NCI-H1092 (cell line): ENCODE measurements at places on chromosomes 13 and 19.
A peak's percentile ranks its signal among the peaks of the same experiment; 100 is the strongest.

DNA sequence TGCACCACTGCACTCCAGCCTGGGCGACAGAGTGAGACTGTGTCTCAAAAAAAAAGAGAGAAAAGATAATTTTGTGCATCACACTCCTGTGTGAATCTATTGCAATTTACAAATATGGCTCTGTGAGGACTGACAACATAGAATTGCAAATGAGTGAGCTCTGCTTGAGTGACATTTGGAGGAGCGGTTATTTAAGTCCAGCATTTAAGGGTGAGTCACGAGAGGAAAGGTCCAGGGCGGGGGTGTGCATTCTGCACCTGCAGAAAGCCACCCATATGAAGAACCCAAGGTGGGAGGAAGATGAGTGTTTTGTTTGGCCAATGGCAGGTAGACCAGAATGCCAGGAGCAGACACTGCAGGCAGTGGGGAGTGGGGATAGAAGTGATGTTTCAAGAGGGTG lies 58.5 kb downstream of the DGKH start:
- no peak for DNase-seq

DNA sequence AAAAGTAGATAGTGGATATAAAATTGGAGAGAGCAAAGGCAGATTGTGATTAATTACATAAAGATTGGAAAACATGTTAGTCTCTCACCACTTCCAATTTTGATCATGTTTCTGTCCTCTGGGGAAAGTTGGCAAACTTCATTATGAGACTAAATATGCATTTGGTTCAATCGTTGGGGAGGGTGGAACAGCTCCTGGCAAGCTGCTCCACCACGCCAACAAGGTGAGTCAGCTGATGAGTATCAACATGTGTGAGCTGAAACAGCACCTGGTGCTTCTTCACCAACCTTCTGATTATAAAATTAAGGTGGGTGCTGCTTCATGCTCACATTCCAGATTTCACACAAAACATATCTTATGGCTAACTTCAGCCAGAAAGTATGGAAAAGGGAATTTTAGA lies 1784.6 kb downstream of the SLITRK5 start:
- DNase-seq = no peak

- no peak for DNase-seq
Measured at GRCh38 chr13:21338156-21338555, 120.9 kb downstream of the ZDHHC20 start.

- no peak for DNase-seq
Measured at GRCh38 chr13:82675024-82675423, 1207.2 kb downstream of the SLITRK1 start.

- no peak for DNase-seq
Measured at GRCh38 chr13:107124730-107125129, 556.8 kb upstream of the ARGLU1 start.

DNA sequence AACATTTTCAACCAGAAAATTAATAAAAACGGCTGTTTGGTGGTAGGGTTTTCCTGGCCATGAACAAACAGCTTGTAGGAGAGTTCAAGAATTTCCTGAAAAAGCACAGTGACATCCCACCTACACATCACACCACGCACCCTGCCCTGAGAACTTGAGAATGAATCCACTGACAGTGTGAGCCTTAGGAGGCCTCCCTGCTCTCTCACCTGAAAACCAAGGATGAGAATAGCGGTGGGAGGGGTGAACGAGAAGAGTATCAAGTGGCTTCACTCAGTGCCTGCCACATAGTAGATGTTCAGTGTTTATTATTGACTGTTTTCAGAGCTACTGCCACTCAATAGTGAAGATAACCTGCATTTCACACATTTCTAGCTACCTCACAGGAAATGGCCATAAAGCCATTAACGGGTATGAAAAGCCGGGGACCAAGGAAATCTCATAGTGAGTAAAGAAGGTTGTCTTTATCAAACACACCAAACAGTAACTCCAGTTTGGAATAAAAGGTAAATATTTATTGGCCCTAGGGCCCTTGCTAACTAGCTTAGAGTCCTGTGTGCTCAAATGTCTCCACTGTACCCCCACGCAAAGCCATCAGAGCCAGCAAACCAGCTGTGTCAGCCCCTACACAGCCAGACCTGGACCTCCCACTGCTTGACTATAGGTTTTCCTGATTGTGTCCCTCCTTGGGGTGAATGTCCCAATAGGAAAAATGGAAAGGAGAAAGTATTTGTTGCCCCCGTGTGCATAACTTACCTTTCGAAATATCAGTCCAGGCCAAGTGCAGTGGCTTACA lies 40.6 kb downstream of the TPT1 start:
- no peak for DNase-seq

- DNase-seq = no peak
Measured at GRCh38 chr19:40088299-40089047, 2.3 kb downstream of the ZNF780A start.

DNA sequence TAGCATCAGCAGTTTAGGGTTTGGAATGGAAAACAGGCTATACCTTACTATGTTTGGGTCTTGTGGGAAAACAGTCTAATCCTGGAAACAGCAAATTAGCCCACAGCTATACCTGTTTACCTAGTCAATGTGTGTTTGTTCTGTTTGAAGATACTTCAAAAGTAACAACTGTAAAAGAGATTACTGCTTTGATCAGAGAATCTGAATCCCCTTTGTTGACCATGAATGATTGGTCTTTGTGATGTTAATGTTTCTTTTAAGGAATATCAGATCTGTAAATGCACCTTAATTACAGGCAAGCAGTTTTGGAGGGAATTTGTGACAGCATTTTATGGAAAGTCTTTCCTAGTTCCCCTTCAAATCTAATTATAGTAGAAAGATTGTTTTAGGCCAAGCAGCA lies 20.7 kb upstream of the KLF5 start:
- no peak for DNase-seq

- DNase-seq = no peak
Measured at GRCh38 chr19:18441804-18442788, 4.2 kb upstream of the ISYNA1 start.

- no peak for DNase-seq
Measured at GRCh38 chr19:7442423-7442822, 46.4 kb downstream of the PEX11G start.

DNA sequence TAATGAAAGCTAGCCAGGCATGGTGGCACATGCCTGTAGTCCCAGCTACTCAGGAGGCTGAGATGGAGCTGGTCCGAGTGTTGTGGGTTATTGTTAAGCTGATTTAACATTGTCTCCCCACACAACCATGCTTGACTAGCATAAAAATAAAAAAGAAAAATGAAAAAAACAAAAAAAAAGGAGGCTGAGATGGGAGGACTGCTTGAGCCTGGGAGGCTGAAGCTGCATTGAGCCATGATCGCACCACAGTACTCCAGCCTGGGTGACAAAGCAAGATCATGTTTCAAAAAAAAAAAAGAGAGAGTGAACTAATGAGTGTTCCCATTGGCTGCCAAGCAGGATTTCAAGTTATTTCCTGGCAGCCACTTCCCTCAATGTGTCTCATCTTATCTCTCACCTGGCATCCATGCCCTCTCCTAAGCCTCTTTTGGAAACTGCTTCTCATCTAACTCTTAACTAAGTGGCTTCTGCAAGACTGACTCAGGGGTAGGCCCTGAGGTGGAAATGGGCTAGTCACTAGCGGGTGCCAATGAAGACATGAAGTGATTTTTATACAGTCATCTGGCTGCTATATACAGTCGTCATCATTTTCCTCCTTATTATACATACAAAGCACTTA lies 4.9 kb downstream of the THAP8 start:
- DNase-seq = no peak

DNA sequence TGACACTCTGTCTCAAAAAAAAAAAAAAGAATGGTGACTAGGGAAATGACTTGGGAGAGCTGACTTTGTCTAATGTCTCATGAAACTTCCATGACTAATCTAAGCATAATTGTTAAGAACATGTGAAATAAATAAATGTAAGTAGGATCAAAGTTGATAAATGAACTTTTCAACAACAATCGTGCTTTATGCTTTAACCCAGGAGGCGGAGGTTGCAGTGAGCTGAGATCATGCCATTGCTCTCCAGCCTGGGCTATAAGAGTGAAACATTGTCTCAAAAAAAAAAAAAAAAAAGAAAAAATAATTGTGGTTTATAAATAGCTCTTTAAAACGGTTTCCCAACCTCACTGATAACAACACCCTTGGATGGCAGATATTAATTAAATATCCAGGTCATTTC lies 12.9 kb upstream of the AKT2 start:
- no peak for DNase-seq

DNA sequence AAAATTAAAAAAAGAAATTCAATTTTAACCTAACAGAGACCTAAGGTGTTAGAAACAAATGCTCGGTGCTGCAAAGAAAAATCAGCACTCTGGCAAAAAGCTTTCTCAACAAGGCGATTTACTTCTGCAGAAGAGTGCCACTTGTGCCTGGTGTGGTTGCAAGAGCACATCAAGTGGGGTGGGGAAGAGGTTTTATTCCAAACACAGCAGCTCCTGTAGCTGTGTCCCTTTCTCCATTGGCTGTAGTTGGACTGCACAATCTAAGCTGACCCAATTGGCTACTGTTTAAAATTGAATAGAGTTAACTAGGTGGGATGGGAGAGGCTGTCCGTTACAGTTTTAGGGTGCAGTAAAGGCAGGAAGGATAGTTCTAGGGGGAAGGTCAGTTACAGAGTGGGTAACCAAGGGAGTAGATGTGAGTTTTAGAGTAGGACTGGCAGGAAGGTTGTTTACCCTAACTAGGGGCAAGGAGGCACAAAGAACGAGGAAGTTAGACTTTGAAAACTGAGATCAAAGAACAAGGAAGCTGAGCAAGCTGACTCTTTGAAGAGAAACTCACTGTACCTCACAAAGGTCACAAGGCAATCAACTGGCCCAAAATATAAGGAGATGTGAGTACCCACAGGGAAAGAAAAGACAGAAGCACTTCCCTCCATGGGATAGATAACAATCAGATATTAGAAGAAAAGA lies 145.7 kb downstream of the LIG4 start:
- no peak for DNase-seq

DNA sequence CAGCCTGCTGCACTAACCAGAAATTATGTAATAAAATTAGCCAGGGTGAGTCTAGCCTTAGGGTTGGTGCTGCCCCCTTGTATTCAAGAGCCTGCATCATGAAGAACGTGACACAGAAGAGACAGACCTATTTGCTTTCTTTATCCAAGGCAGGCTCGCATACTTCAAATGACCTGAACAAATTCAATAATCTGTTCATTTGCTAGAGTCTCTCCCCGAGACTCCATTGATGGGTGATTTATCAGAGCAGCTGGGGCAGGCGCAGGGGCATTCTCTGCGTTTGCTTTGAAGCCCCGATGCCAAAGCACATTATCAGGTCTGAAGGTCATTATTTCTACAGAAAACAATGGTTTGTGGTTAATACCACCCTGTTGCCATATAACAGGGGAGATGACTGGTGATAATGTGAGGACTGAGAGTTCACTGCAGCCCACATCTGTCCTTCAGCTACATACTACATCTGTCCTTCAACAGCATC lies 520.3 kb downstream of the DIAPH3 start:
- no peak for DNase-seq

- peak; percentile 17 for DNase-seq
Measured at GRCh38 chr13:113991191-113991669, 17.4 kb upstream of the C13orf46 start.

- DNase-seq = no peak
Measured at GRCh38 chr13:48950501-48950875, 25.2 kb upstream of the FNDC3A start.

DNA sequence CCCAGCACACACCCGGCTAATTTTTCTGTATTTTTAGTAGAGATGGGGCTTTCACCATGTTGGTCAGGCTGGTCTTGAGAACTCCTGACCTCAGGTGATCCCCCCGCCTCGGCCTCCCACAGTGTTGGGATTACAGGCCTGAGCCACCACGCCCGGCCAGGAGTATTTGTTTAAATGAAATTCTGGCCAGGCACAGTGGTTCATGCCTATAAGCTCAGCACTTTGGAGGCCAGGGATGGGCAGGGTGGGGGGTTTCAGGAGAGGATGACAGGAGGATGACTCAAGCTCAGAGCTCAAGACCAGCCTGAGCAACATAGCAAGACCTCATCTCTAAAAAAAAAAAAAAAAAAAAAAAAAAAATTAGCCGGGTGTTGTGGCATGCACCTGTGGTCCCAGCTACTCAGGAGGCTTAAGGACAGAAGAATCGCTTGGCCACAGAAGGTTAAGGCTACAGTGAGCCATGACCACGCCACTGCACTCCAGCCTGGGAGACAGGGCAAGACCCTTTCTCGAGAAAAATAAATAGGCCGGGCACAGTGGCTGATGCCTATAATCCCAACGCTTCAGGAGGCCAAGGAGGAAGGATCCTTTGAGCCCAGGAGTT lies 8.2 kb upstream of the DHDH start:
- DNase-seq = no peak

- DNase-seq = no peak
Measured at GRCh38 chr19:51025809-51026553, 435 bp downstream of the KLK11 start.

DNA sequence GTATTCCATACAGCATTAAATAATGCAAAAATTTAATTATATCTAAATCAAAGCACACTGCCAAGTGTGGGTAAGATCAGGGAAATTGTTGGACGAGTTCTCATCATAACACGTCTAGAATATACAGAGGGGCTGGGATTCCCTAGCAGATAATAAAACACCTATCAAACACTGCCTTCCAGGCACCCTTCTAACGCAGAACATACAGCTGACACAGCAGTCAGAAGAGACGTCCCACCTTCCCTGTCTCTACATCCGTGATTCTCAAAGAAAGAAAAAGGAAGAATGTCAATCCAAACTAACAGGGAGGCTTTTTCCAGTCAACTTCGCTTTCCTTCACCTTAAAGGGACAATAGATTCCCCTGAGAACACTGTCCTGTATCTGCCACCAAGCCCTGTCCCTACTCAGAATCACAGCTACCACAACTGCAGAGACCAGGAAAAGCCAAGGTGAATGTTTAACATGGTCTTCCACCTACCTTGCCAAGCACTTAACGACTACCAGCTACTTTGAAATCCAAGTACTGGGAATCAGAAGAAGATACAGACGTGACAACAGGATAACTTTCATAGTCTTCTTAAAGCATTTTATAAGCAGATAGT lies 38.5 kb downstream of the TBC1D4 start:
- no peak for DNase-seq

- DNase-seq = no peak
Measured at GRCh38 chr13:22110368-22110767, 439.5 kb downstream of the FGF9 start.

- no peak for DNase-seq
Measured at GRCh38 chr13:110343241-110343865, 36.3 kb downstream of the COL4A2 start.

DNA sequence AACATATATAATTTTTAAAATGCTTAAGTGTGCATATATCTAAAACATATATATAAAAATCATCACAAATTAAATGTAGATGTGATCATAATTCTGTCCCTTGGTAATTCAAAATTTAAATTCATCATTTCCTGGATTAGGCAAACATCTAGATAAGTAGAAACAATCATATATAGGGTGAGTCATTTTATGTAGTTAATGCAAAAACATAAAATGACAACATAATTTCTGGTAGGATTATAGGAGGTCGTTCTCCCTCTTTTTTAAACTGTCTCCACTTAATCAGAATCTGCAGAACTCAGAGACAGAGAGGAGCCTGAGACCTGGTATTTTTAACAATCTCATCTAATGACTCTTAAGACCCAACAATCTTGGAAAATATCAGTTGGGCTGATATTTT lies 333.4 kb downstream of the KCTD12 start:
- DNase-seq = no peak

- DNase-seq = no peak
Measured at GRCh38 chr19:8310342-8311055, 2.3 kb upstream of the CD320 start.

GRCh38 chr13:30355384-30355699 lies 48.0 kb upstream of the KATNAL1 start:
- DNase-seq = no peak
